DND-41 (cell line): ENCODE measurements at places on chromosomes 5 and 9.

GRCh38 chr9:134639994-134640393 lies 1.6 kb upstream of the COL5A1 start:
- no peak for DNase-seq

DNA sequence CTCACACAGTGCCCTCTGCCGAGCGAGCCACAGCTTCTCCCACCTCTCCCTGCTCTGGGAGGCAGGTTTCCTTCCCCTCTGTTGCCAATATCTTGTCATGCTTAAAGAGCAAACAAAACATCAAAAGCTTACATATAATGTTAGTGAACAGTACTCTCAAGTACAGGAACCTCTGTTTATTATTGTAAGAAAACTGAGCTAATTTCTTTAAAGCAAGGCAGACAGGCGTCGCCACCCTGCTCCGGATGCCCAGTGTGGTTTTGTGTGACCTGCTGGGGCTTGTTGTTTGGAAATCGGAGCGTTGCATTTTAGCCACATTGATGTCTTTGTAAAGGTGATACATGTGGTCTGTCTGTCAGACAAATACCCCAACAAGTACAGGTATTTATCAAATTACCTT lies 401.4 kb upstream of the IRX1 start:
- DNase-seq: no peak

DNA sequence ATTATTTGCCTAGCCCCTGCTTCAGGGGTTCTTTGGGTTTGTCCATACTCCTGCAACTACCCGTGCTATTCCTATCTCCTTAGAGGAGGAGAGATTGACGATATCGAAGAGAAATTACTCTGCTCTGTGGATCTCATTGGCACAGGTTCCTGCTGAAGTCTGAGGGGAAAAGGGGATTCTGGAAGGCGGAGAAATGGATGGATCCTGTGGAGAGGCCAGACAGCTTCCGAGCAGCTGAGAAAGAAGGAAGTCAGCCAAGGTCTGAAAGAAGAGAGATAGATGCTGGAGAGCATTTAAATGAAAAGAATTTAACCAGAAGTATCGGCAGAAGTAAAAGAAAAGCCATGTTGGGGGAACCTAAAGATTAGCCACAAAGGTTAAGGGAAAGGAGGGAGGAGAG lies 40.4 kb upstream of the SPATA31C2 start:
- DNase-seq: no peak

- no peak for DNase-seq
These were observed 272.0 kb downstream of the DENND1A start for GRCh38 chr9:123657941-123658340.

- DNase-seq: no peak
These were observed 410.9 kb upstream of the PRR16 start for GRCh38 chr5:120052916-120053828.

DNA sequence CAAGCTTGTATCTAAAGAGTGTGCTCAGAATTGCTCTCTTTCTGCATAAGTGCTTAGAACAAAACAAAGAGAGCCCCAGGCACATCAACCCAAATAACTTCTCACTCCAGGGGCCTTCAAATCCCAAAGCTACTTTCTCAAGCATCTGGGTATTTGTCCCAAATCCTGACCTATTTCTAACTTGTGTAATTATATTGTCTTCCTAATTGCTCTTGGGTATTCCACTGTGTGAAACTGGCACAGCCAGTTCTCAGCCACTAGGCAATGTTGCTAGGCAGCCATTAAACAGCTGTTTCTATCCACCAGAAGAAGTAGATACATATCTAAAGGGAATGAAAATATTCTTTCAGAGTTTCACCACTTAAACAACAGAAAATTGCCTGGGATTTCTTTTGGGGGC lies 198.8 kb downstream of the PRELID2 start:
- no peak for DNase-seq

DNA sequence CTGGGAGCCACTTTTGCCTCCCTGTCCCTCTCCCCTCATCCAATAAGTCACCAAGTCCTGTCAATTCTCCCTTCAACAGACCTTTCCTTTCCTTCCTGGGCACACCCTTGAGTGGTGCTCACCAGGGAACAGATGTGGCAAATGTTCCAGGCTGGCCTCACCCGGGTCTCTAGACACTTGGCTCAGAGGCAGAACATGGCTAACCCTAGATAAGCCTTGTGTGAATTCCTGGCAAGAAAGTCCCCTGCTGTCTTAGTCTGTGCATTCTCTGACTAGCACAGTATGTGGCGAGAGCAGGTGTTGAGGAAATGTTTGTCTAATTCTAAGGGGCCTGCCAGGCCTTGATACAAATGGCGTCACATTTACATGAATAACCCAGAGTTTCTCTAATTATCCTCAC lies 41.2 kb upstream of the PTGS1 start:
- no peak for DNase-seq

DNA sequence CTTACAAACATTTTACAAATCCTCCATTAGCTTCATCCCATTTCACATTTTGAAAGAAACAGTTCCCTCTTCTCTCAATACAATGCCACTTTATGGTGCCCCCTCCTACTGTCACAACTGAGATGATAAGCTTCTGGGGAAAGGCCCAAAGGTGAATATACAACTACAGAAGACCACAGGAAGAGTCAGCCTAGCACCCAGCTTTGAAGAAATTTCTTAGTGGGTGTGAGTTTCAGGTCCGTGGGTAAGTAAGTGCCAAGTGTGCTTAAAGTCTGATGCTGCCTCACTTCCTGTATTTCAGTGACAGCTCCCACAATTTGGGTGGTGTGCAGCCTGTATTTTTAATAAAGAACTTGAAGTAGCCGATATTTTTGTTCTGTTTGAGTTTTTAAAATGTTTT lies 68.1 kb downstream of the ARHGEF28 start:
- DNase-seq: no peak

DNA sequence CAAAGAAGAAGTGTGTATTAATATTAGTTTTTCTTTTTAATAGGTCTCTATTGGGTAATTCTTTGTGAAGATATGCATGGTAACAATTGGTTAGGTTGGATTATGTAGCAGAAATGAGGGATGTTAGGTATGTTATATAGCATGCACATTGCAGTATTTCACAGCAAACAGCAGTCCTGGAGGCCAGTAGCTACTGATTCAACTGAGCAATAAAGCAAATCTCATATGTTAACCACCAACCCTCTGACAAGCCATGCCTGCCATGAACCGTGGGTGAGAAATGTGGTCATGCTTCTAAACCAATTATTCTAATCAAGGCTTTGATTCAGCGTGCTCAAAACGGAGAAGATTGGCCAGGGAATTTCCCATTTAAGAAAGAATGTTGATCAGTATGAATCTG lies 313.0 kb upstream of the CDH6 start:
- no peak for DNase-seq

DNA sequence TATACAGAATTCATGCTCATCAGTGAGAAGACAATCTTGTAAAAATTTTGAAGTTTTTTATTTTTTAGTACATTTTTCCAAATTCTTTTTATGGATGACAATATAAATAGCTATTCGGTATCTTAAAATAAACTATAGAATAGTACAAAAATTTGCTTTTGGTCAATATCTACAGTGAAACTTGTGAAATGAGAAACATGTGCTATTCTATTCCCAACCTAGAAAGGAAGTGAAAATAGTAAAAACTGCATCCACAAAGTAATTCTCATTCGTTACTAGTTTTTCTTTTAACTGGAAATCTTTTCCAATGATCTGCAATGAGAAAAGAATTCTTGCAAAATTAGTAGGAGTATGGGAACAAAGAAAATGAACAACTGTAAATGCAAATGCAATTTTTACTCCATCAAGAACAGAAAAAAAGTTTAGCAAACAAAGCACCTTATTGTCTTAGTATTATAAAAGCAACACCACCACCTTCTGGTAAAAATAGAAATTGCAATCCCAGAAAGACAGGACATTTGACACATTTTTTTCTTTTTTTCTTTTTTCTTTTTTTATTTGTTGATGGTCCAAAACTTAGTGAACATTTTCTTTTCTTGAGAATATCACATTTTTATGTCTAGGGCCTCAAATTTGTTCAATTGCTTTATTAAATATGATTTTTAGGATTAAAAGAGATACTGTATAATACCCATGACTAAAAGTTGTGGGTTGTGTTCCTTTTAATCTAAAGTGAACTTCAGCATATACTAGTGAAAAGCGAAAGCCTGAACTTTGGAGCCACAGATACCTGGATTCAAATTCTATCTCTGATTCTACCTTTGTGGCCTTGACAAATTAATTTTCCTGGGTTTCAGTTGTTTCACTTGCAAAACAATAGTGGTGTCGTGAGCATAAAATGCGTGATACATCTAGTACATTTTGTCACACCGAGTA lies 72.3 kb downstream of the SLCO4C1 start:
- DNase-seq: no peak

- no peak for DNase-seq
These were observed 116.2 kb downstream of the DIRAS2 start for GRCh38 chr9:90526386-90526785.

DNA sequence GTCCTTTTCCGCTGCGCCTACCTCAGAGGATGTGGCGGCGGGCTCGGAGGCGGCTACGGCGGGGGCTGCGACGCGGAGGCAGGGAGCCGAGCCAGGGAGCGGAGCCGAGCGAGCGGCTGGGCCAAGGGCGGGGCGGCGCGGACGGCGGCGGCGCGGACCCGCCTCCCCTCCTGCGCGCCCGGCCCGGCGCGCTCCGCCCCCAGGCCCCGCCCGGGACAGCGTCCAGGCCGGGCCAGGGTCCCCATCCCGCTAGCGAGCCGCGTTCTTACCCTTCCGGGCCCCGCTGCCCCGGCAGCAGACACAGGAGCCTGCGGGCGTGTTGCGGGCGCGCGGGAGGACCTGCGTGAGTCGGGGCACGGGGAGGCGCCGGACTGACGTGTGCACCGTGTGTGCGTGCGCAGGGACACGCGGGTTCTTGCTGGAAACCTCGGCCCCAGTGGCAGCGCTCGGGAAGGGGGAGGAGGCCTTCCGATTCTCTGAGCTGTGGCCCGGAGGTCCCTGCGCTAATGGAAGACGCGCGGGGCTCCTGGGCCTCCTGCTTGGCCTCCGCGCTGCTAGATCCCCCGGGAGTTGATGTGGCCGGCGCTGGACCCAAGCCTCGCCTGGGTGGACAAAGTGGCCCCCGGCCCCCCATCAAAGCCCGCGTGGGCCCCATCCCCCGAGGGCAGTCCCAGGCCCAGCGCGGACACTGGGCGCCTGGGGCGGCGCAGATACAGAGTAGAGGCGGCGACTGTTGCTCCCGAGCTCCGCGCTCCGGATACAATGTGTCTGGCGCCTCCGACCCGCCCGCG lies at the start of gene VDAC1:
Gene VDAC1 (minus strand): TSS at position 350 of the 791 bp plus-strand sequence. CDS start 11,963 bp downstream, outside the sequence.
- peak; percentile 84 for DNase-seq

GRCh38 chr9:18778846-18779245 lies 254.2 kb downstream of the SAXO1 start:
- no peak for DNase-seq

DNA sequence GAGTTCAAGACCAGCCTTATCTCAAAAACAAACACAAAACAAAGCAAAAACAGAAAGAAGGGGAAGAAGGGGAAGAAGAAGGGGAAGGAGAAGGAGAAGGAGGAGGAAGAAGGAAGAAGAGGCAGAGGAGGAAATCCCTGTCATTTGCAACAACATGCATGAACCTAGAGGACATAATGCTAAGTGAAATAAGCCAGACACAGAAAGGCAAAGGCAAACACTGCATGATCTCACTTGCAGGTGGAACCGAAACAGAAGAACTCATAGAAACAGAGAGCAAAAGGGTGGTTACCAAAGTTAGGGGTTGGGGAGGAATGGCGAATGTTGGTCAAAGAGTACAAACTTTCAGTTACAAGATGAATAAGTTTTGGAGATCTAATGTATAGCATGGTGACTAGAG lies 135.4 kb downstream of the UGCG start:
- no peak for DNase-seq

- no peak for DNase-seq
These were observed 68.0 kb upstream of the IL7R start for GRCh38 chr5:35788724-35789123.

- no peak for DNase-seq
These were observed 11.4 kb downstream of the MRPL36 start for GRCh38 chr5:1788200-1788599.

DNA sequence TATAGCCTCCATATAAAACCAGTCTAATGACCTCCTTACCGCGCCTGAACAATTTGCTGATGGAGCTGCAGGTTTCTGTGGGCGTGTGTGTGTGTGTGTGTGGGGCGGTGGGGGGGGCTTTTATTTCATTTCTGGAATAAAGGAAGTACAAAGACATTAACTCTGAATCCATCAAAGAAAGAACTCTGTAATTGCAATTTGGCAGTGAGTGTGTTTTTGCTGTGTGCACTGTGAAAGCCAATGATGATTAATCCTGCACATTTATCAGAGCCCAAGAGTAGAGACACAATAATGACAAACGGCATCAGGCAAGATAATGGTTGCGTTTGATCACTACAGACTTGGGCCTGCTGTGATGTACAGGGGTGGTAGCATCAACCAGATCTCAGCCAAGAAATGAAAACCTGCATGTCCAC lies 29.3 kb upstream of the NDFIP1 start:
- no peak for DNase-seq

DNA sequence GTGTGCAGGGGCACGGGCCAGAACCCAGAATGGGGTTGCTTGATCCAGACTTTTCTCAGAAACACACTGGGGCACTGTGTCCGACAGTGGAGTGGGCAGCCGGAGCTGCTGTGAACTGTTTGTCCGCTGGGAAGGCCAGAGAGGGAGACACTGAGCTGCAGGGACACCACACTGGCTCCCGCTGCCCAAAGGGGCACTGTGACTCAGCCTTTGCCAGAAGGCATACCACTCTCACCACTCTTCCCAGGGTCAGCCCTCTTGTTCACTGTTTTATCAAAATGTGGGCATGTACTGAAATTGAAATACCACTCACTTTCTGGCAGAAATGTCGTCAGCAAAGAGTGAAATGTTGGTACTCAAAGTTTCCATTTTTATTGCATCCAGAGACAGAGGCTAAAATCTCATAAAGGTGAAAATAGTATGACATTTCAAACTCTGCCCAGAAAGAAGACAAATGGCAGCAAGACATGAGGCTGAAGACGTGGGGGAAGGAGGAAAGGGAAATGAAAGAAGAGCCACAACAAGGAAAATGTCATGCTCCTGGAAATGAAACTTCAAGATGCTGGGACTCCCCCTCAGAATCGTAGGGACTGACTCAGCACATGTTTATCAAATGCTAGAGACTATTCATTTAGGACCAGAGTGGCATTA lies 4.5 kb upstream of the IL7R start:
- peak; percentile 34 for DNase-seq

GRCh38 chr9:20307621-20308020 lies 314.7 kb downstream of the MLLT3 start:
- DNase-seq: no peak

GRCh38 chr9:78070521-78070920 lies 38.9 kb upstream of the GNAQ start:
- no peak for DNase-seq

- no peak for DNase-seq
These were observed 63.3 kb upstream of the GRAMD2B start for GRCh38 chr5:126359884-126360283.

GRCh38 chr5:129496421-129496820 lies 36.3 kb downstream of the ADAMTS19 start:
- no peak for DNase-seq

DNA sequence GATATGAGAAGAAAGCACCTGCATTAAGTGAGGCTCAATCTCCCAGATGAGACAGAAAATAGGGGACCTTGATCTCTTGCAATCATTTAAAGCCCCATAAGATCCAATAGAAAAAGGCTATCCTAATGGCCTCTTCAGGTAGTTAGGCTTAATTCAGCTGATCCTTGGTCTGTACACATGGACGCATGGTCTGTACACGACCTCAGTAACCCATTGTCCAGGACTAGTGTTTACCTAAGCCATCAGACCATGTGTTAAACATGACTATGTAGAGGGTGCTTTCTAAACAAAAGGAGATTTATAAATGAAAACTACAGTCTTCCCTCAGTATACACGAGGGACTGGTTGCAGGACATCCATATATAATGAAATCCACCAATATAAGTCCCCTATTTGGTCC lies 7.5 kb downstream of the MARCHF3 start:
- no peak for DNase-seq

- DNase-seq: no peak
These were observed 14.7 kb upstream of the CRHBP start for GRCh38 chr5:76938177-76938576.
